ENCODE measurements at places on chromosomes 1 and 21. TPM values are rescaled to one million over a fixed set of nuclear protein-coding genes. Genes with fewer than 3 reads are reported as not detected.

DNA sequence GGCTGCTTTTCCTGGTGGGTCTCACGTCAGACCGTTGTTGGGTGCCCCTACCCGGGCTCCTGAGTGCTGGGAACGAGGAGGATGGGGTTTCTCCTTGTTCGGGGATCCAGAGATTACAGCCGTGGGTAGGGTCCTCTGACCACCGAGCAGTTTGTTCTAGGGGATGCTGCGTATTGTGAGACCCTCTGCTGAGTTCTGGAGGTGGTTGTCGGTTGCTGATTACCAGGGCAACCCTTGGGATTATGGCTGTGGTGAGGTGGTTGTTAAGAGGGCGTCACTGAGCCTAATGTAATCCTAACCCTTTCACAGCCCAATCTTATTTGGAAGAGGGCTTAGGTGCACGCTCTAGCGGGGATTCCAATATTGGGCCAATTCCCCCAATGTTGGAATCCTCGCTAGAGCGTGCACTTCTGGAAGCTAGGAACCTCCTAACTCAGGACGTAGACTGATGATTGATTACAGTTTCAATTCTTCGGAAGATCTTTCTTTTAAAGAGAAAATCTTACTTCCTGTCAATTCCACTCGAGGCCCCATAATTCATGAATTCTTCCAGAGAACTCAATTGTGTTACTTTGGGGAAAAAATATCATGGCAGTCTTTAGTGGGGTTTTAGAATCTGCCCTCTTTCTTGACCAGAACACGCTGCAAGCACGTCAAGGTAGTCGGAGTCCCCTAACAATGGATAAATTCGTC lies 483 bp downstream of the TCEANC2 start:
- no peak for DNase-seq

Gene HES5
- total RNA-seq: not detected

DNA sequence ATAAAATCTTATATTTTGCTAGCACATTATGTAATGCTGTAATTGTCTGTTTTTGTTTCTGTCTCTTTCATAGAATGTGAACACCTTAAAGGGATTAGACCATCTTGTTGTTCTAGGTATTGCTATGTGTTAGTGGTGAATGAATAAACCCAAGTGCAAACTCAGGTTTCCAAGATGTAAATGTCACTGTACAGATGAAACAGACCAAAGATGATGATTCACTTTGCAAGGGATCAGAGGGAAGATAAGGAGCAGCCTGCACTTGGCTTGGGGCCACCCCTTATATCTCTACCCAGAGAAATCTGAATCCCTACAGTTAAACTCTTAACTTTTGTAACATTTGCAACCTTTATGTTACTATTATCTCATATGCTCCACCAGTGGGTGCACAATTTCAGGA lies 25.4 kb downstream of the UROD start:
- DNase-seq: no peak

DNA sequence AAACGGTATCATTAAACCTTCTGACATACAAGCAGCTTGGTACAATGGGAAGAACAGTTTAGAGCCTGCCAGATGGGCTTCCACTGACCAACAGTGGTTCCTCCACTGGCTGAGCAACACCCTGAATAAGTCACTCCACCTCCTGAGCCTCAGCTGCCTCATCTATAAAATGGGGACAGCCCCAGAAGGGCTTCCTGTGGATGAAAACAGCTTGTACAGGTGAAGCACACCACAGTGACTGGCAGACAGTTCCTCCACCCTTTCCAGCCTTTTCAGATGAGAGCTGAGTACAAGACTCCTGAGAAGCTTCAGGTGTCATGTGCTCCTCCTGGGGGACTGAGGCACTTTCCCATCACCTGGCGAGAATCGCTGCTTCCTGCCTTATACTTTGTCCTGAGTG lies 2.1 kb downstream of the CAPZB start:
- DNase-seq: no peak

DNA sequence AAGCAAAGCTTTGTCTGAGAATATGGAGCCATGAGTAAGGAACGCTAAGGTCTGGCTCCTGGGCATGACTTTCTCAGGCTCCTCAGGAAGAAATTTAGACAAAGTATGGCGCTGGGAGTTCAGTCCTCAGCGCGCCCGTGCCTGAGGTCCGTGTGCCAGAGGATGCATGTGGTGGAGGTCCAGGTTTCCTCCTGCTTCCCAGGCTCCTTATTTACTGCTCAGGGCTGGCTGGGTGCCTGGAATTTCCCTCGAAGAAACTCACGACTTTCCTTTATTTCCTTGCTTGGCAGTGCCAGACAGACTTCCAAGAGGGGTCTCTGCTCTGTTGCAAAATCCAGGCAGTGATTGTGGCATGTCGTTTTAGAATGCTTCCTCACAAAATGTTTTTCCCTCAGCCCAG lies 13.3 kb downstream of the GCSAML start:
- DNase-seq: no peak

GRCh38 chr1:218527737-218528136 lies 182.6 kb downstream of the TGFB2 start:
- DNase-seq: no peak

DNA sequence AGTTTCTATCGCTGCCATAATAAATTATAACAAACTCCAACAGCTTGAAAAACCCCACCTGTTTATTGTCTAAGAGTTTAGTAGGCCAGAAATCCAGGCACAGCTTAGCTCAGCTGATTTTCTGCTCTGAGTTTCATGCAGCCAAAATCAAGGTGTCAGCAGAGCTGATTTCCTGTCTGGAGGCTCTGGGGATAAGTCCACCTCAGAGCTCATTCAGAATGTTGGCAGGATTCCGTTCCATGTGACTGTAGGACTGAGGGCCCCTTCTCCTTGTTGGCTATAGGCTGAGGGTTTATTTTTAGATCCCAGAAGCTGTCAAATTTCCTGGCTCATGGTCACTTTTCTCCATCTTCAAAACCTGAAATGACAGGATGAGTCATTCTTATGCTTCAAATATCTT lies 91.6 kb upstream of the CHODL start:
- no peak for DNase-seq

- DNase-seq: no peak
Measured at GRCh38 chr21:43763901-43764523, 12.1 kb downstream of the CSTB start.

DNA sequence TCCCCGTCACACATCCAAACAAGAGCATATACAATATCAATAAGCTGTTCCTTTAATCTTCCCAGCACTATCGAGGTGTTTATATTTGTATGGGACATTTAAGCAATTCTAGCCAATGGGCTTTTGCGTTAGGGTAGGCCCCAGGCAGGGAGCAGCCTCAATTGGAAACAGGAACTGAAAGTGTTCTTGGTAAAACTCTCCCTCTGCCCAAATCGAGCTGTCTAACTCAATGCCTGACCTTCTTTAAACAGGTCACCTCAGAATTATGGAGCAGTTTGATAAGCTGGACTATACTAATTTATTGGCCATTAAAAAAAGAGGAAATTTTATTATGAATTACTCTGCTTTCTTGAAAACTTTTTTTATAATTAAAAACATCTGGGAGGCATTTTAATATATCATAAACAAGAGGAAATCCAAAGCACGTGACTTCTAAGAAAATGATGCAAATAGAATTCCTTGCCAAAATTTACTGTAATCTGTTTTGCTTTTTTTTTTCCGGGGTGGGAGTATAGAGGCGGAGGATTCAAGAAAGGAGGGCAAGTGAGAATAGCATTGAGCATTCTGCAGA lies 498.1 kb downstream of the LMO4 start:
- no peak for DNase-seq

Gene CACNA1S
- total RNA-seq: not detected

- no peak for DNase-seq
Measured at GRCh38 chr21:45138199-45139002, 64.0 kb downstream of the ADARB1 start.

DNA sequence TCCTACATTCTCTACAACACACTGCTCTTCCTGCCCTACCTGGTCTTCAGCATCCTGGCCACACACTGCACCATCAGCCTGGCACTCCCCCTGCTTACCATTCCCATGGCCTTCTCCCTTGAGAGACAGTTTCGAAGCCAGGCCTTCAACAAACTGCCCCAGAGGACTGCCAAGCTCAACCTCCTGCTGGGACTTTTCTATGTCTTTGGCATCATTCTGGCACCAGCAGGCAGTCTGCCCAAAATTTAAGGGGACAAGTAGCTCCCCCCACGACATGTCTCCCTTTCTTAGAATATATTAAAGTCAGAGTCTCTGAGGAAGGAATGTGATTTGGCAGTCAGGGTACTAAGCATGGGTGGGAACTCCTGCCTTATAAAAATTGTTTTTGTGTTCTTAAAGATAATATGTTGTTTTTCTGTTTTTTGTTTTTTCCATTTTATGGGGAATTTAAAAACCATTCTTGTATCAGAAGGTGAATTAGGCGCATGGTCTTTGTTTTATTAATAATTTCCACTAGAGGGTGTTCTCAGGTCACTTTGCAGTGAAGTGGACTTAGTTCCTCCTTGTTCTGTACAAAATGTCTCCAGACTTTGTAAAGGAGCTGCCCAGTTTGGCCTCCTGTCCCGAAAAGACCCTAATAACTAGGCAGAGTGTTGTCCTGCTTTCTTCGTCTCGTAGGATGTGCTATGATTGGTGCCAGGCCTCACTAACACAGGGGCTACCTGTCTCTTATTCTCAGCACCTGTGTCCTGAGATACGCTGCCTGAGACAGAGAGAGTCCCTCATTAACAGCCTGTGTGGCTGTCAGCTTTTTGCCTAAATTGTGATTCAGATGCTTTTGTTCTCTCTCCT lies 13.1 kb downstream of the UBIAD1 start:
- DNase-seq: no peak

- no peak for DNase-seq
Measured at GRCh38 chr1:46003315-46003714, 129.1 kb downstream of the PIK3R3 start.

- DNase-seq: no peak
Measured at GRCh38 chr1:55997536-55997935, 581.8 kb downstream of the PLPP3 start.

- no peak for DNase-seq
Measured at GRCh38 chr21:35136586-35137219, 87.6 kb upstream of the RUNX1 start.

- no peak for DNase-seq
Measured at GRCh38 chr1:231201979-231202633, 38.9 kb upstream of the GNPAT start.

GRCh38 chr1:201884425-201884824 lies 4.3 kb upstream of the SHISA4 start:
- DNase-seq: no peak

DNA sequence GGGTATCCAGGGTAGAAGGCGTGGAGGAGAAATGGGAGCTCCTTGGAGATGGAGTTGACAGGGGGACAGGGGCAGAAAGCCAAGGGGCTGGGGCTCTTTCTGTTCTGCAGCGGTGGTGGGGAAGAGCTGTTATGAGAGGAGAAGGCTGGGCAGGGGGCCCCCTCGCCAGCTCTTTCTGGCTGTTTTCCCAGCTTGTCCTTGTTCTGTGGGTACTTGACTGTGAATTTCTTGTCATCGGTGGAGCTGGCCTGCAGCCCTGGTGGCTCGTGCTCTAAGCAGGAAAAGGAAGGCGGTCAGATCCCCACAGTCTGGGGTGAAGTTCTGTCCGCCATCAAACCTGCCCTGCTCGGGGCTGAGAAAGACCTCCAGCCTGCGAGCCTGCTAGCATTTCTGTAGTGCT lies 7.6 kb downstream of the ZNF683 start:
- no peak for DNase-seq

GRCh38 chr1:232328486-232329102 lies 301.3 kb downstream of the SIPA1L2 start:
- DNase-seq: no peak

Gene SYTL1
- total RNA-seq: 1.8 TPM

- no peak for DNase-seq
Measured at GRCh38 chr1:150987924-150988323, 5.8 kb downstream of the ANXA9 start.

Gene SH2D1B
- total RNA-seq: not detected

Gene KRTAP19-6
- total RNA-seq: not detected

GRCh38 chr1:60657926-60658325 lies 424.4 kb upstream of the NFIA start:
- no peak for DNase-seq

GRCh38 chr1:214980921-214981320 lies 101.6 kb upstream of the KCNK2 start:
- DNase-seq: no peak
